ENCODE measurements at places on chromosomes 16 and 17. TPM values are rescaled to one million over a fixed set of nuclear protein-coding genes. Genes with fewer than 3 reads are reported as not detected.

ZNF75A gene
- 28.4 TPM for total RNA-seq

POLR3E gene
- 42.8 TPM for total RNA-seq

SMTNL2 gene
- total RNA-seq: not detected

CMTM2 gene
- total RNA-seq: not detected

EVI2A gene
- 0.22 TPM for total RNA-seq

GRCh38 chr17:7029659-7030058, 6.2 kb upstream of the SLC16A13 start:
- peak; percentile 92 for DNase-seq

GRCh38 chr17:30780343-30780742, 44.1 kb downstream of the CRLF3 start:
- DNase-seq: no peak

- DNase-seq: no peak
These were observed 32.7 kb downstream of the VPS53 start for GRCh38 chr17:681738-682529.

GRCh38 chr17:41415833-41416335, 8.5 kb downstream of the KRT37 start:
- no peak for DNase-seq

- no peak for DNase-seq
These were observed 106.1 kb downstream of the AATF start for GRCh38 chr17:37054894-37055293.
